ENCODE measurements at places on chromosomes 4 and X.

GRCh38 chr4:105058177-105058812 lies 88.4 kb upstream of the TET2 start:
- no peak for DNase-seq

GRCh38 chr4:162408309-162408708 lies 244.5 kb upstream of the FSTL5 start:
- DNase-seq: no peak

DNA sequence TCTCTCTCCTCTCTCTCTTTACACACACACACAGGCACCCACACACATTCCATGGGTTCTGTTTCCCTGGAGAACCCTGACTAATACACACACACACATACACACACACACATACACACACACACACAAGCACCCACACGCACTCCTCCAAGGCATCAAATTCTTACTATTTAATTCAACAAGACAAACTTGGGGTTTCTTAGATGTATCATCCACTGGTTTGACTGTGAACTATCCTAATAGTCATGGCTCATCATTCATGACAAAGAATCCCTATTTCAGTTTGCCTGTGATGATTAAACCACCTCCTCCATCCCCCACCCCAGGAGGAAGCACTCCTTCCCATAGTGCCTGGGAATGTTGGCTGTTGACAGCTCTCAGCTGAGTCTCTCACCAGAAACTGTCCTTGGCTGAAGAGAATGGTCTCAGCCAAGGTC lies 98.2 kb downstream of the USP46 start:
- no peak for DNase-seq

- DNase-seq: no peak
These were observed 6.8 kb downstream of the TXK start for GRCh38 chr4:48127231-48127630.

- no peak for DNase-seq
These were observed 902.1 kb downstream of the TRAM1L1 start for GRCh38 chr4:116183241-116183640.

DNA sequence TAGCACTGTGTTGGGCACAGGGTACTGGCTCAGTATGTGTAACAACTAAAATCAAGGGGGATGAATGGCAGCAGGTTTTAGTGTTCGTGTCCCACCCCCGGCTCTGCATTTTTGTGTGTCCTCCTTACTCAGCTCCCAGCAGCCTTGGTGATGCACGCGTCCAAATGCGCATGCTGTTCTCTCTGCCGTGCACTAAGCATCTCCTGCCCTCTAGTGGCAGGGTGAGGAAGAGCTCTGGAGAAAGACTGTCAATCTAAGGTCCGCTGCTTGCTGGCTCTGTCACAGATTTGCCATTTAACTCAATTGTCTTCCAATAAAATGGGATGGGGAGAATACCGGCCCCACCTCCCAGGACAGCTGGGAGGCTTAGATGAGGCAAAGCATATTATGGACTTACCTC lies 61.4 kb downstream of the WFS1 start:
- no peak for DNase-seq

- no peak for DNase-seq
These were observed 312.9 kb downstream of the NLGN4X start for GRCh38 chrX:5915783-5916182.

- no peak for DNase-seq
These were observed 298.1 kb downstream of the ANKRD50 start for GRCh38 chr4:124414276-124415040.

DNA sequence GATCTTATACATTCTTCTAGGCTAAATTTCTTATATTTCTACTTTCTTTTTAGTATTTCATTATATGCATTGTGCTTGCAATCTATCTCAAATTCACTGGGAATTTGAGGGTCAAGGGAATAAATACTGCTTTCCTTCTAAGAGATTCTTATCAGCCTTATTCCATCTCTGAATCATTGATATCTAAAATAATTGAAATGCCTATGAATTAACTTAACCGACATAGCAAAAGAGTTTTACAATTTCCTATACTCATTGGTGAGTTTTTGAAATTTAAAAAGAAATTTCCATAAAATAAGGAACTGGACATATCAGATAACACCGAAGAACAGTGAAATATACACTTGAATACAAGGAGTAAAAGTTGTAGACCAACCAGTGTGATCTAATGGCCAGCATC lies 373.7 kb downstream of the NAF1 start:
- DNase-seq: no peak
